Liver (tissue), 10 donors: ENCODE measurements at places on chromosomes 2 and 18. TPM values are rescaled to one million over a fixed set of nuclear protein-coding genes. Genes with fewer than 3 reads are reported as not detected.

- no peak for DNase-seq
These were observed 27.2 kb downstream of the CDKL4 start for GRCh38 chr2:39216346-39217191.

DNA sequence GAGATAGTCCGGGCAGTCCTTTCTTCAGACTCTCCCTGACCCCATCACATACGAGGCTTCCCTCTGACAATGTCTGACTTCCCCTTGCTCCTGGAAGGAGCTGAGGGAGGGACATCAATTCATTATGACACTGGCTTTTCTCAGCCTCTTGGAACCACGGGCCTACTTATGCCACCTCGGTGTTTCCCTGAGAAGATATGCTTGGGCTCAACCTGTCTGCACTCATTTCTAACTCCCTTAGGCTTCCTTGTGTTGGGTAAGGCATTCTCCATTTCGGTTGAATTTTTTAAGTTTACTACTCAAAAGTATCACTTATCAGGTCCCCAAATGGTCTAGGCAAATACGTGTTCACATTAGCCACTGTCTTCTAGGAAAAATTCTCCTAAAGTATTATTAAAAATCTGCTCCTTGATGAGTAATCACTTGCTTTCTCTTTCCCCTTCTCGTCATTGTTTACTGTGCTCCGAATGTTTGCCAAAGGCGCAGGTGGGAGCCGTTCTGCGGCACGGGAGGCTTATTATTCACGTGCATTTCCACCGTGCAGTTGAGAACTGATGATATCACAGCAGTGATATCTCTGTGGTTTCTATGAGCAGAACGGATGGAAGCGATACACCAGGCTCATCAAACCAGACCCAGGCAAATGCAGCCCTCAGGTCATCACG, 33.1 kb downstream of the ARL4C start:
- no peak for DNase-seq

- DNase-seq = no peak
These were observed 31.9 kb downstream of the CNRIP1 start for GRCh38 chr2:68287580-68288441.

DNA sequence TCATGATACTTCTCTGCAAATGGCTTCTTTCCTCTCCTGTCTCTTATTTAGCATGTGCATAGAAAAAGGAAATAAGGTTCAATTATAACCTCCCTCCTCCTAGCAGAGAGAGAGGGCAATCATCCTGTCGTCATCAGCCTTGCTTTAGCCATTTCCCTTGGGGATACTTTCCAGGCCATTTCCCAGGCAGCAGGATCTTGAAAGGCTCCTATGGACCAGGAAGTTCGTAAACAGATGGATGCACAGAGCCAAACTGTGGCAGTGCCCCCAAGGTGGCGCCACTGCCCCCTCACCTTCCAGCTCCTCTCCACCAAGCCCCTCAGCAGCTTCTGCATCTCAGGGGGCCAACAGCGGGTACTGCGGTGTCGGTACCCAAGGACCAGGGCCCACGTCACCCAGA, 157.4 kb downstream of the DTNA start:
- DNase-seq = no peak

GRCh38 chr2:83959266-83959665, 499.8 kb downstream of the SUCLG1 start:
- DNase-seq = no peak

DNA sequence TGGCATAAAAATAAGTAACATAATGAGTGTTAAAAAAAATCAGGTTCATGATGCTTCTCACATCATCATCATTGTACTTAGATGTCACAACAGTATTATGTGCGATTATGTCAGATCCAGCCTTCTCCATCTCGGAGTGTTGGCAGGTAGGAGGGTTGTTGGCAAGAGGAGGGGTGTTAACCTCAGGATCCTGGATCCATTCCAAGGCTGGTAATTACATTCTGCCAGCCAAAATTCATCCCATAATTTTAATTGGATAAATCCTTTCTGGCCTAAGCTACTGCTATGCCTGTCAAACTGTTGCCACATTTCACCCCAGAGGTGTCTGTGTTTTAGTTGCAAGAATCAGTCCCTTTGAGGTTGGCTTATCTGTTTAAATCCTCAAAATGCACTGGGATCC, 891 bp upstream of the FTCDNL1 start:
- no peak for DNase-seq

DNA sequence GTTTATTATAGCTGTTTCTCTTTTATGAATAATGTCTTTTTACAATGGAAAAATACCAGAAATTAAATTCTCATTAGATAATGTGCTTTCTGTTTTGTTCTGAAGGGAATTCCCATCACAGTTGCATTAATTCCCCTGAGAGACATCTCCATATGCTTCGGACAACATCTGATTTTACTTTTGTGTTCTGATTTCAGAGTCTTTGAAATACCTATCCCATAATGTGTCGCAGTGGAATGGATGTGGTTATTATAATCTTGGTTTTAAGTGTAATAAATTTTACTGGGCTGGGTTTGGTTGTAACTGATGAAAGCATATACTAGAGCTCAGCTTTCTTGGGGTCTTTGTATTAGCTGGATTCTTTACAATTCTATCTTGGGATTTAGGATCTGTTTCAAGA, 12.5 kb downstream of the SPTBN1 start:
- DNase-seq = no peak

- no peak for DNase-seq
These were observed 105.5 kb downstream of the ZEB2 start for GRCh38 chr2:144414324-144414845.

GRCh38 chr2:107728586-107728985, 98.1 kb upstream of the RGPD4 start:
- DNase-seq = no peak

DNA sequence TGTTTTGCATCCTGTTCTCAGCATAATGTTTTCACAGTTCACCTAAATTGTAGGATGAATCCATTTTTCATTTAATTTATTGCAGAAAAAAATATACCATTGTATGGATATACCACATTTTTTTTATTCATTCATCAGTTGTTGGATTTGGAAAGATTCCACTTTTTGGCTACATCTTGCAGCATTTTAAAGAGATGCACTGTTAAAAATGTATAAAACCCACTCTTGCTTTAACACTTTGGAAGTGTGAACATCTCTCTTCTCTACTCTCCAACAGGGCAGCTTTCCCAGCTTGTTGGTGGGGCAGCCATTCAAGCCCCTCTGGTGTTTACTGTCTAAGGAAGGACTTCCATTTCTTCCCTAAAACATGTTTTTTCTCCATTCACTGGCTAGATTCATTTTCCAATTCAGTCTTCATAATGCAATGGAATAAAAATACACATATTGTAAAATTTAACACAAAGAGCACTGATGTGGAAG, 104.4 kb upstream of the CBLN2 start:
- no peak for DNase-seq

- DNase-seq = no peak
These were observed 1.9 kb downstream of the OTX1 start for GRCh38 chr2:63052411-63053080.

GRCh38 chr2:134670955-134671354, 47.8 kb downstream of the TMEM163 start:
- no peak for DNase-seq

GRCh38 chr2:8551622-8552074, 130.2 kb upstream of the ID2 start:
- no peak for DNase-seq

DNA sequence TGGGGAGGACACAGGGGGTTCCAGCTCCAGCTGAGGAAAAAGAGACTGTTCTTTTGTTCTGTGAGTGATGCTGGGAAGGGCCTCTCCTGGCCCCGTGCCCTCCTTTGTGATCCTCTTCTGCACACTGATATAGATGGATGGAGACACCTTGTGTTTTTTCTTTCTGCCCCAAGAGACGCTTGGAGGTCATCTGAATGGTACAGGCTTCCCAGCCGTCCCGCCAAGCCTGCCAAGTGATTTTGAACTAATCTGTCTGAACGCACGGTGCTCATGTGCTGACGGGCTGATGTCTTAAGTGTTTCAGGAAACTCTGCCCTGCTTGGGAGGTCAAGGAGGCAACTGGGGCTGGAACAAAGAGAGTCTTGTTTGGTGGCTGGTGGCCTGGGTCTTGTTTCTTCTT, 57.5 kb downstream of the KIF5C start:
- DNase-seq = no peak

DNA sequence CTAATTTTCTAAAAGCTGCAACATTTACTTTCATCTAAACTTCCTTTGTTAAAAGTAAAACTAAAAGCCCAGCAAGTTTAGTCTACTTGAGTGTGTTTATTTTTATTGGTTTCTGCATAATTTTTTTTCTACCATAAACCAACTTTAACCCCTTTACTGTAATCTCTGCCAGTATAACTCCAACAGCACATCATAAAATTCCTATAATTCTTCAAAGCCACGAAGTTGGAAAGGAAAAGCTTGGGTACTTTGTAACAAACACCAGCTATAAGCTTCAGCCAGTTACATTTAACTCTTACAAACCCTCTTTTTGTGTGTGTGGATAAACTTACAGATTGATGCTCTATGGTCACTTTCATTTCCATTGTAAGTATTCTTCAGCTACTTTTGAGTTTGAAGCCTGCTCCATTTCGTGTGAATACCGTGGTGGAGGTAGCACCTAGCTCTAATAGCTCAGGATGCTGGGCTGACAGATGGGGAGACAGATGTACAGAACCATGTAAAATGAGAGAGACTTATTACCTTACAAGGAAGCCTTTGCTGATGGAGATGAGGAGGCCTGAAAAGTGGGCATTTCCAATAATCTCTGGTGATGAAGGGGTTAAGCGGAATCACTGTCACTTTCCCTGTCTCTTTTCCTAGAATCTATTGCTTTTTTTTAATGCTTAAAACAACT, 42.5 kb downstream of the ZEB2 start:
- no peak for DNase-seq

- DNase-seq = no peak
These were observed 13.0 kb downstream of the FABP1 start for GRCh38 chr2:88114889-88115288.

DNA sequence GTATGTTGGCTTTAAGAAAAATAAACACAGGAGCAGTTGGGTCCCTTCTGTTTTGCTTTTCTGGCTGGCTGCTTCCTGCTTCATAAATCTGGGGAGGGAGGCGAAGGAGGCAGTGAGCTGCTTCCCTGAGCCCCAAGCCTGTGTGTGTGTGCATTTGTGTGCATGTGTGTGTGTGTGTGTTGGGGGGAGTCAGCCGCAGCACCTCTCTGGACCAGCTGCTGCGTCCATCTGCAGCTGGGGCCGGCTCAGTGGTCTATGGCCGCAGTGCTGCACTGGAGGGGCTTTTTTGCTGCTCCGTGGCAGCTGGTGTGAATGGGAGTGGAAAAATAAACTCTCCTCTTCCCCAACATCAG, 192.3 kb downstream of the RNF144A start:
- no peak for DNase-seq

DNA sequence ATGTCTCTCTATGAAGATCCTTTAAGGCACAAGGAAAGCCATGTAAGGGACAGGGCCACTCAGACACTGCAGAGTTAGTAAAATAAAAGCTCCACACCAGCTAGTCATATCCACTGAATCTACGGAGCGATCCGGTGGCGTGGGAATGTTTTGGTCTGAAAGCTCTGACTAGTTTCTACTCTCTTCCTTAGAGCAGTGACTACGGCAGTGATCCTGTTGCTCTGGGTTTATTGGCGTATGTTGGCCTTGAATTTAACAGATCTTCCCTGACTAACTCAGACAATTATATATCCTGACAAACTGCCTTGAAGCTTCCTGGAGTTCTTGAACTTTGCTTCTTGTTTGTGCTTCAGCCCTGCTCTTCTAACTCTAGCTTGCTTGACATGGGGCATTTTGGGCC, 115.3 kb upstream of the FZD5 start:
- DNase-seq = no peak

GRCh38 chr18:31683106-31683505, 1.3 kb downstream of the B4GALT6 start:
- no peak for DNase-seq

DNA sequence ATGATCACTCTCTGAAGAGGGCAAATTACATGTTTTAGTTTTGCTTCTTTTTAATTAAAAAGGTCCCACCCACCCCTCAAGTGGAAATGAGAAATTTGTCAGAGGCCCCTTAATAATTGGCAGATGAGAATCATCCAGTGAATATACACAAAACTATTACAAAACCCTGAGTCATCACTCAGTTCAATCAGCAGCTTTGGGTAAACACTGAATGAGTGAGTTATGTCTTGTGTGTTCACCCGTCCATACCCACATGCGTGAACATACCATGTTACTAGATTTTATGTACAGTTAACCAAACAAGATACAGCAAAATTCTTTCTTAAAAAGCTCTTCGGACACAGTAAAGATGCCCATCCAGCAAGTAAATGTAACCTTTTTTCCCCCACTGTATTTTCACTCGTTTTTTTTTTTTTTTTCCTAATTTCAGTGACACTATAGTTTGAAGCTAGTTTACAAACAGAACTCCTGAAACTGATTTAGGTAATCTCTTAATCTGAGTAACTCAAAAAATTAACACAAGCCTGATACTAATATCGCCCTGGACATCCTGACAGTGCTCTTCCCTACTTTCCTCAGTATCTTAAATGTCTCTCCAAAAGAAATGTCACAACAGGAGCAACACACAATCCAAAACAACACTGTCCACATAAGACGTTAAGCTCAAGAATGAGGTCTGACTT, 1.4 kb downstream of the PSME4 start:
- DNase-seq = no peak

DNA sequence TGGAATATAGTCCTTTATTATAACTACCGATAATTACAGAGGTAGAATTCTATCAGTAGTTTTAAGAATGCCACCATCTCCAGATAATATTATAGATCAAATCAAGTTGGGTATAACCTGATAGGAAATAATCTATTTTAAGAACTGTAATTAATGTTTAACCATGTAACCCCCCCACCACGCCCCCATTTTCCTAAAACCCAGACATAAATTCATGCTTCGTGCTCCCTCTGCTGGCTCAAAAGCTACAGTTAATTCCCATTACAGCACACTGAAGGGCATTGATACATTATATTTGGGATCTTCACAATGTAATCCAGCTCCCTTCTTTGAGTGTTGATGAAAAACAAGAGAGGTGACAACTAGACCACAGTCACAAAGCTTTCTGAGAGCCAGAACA, 228.0 kb upstream of the SMAD7 start:
- DNase-seq = no peak

- no peak for DNase-seq
These were observed 7.3 kb upstream of the CRYBA2 start for GRCh38 chr2:219000569-219000960.

DNA sequence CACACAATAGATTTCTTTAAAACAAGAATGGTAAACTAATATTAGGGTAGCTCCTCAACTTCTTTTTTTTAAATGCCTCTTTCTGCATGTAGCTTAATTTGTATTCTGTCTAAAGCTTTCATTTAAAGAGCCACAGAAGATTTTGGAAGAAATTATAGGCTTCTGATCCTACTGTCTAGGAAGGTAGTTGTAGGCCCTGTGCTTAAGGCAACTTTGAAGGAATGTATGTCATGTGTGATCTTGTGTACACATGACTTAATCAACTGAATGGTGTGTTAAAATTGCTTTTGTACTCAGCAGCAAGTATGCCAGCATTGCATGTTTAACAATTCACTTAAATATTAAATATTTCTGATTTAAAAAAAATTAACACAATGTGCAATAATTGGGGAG, 51.5 kb upstream of the LYPD6 start:
- no peak for DNase-seq

The CYRIA gene
- total RNA-seq = 3.1 TPM

The FEV gene
- total RNA-seq = not detected

The BARD1 gene
- 11.3 TPM for total RNA-seq

The ATP6V1C2 gene
- total RNA-seq = 0.14 TPM

The TEKT4 gene
- not detected for total RNA-seq

The SLC11A1 gene
- total RNA-seq = 1.4 TPM

The AQP4 gene
- 0.33 TPM for total RNA-seq

The FHL2 gene
- total RNA-seq = 8.3 TPM

The ALK gene
- under 0.01 TPM for total RNA-seq

The GKN1 gene
- total RNA-seq = not detected

The FN1 gene
- total RNA-seq = 1,402 TPM

The NUP35 gene
- 13.4 TPM for total RNA-seq

The RAD51AP2 gene
- total RNA-seq = 0.14 TPM

The NOTO gene
- not detected for total RNA-seq
